Activated CD4-positive, alpha-beta T cell treated with anti-CD3 and anti-CD28 coated beads for 36 hours (primary cell): ENCODE measurements at places on chromosomes 3 and 15. TPM values are rescaled to one million over a fixed set of nuclear protein-coding genes. Genes with fewer than 3 reads are reported as not detected.

GRCh38 chr15:68081869-68082505, 27.9 kb downstream of the PIAS1 start:
- DNase-seq: no peak

DNA sequence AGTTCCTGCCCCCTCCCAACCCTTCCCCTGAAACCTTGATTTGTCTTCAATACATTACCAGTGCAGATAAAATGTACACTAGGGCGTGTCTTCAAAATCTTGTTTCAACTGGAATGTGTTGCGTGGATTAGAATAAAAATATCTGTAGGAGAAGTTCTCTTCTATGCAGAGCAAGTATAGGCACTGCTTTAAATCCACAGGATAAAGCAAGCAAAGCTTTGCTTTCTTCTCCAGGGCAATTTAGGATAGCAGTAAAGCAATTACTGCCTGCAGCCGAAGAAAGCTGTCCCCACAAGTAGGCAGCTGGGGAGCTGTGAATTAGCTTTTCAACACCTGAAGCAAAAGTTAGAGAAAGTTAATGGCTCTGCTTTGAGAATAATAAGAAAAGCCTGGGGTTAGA, 329.7 kb upstream of the KCNMB2 start:
- DNase-seq: no peak

- peak; percentile 83 for DNase-seq
These were observed 22.5 kb downstream of the CHST14 start for GRCh38 chr15:40493089-40493840.

- no peak for DNase-seq
These were observed 462.1 kb downstream of the C3orf38 start for GRCh38 chr3:88611826-88612326.

GRCh38 chr15:60519218-60519617, 40.3 kb upstream of the ICE2 start:
- no peak for DNase-seq

DNA sequence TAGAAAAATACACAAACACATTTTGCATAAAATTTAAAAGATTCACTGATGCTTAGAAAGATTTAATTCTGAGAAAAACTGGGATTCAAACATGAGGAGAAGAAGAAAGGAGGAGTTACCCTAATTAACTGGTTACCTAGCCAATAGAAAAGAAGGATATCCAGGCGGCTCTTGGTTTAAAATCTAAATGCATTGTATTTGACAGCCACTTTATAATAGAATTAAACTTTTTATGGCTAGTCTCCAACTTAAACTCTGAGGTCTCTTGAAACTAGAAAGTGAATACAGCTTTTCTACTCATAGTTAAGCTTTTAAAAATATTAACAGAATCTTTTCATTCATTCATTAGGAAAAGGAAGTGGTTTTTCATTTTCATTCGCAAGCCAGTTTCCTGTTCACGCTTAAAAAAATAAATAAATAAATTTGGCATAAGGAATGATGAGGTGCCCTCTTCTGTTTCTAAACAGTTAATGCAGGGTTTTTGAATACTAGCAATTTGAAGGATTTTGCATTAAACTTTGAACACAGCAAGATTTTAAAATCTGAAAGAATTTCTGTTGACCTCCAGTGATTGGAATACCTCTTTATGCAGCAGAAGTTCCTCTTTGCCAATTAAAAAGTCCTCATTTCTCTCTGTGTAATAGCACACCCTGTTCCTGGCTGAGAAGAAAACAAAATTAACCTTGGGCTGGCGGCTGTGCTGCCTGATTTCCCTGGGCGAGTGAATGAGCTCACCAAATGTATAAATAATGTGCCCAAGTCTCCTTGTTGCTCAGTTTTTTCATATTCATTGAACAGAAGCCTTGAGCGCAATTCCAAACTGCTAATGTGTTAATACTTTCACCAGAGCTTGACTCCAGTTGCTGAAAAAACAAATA, 105.1 kb downstream of the ZMAT3 start:
- no peak for DNase-seq

DNA sequence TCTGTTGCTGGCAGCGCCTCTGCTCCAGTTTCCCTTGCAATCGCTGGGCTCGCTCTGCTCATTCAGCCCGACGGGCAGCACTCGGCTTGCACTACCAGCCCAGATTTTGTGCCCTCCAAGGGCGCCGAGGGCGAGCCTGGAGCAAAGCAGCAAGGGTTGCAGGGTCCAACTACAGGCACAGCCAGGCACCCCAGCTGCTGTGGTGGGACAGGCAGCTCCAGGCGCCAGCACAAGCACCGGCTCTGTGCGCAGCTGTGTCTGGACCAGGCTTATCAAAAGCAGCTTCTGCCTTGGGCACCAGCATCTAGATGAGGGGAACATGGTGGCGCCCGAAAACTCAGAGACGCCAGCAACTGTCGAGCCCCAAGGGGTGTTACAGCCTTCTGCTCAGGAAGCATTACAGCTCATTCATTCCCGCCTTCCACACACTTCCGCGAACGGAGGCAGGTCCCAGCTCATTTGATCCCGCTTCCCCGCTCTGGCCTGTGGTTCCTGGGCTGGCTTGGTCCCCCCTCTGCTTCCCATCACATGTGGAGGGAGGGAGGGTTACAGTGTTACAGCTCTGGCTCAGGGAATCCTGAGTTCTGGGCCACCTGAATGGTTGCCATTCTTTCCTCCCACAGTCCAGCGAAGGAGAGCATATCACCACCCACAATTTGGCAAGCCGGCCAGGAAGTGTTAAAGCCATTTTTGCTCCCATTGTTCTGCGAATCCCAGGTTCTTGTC, 409.9 kb upstream of the ALCAM start:
- no peak for DNase-seq

DNA sequence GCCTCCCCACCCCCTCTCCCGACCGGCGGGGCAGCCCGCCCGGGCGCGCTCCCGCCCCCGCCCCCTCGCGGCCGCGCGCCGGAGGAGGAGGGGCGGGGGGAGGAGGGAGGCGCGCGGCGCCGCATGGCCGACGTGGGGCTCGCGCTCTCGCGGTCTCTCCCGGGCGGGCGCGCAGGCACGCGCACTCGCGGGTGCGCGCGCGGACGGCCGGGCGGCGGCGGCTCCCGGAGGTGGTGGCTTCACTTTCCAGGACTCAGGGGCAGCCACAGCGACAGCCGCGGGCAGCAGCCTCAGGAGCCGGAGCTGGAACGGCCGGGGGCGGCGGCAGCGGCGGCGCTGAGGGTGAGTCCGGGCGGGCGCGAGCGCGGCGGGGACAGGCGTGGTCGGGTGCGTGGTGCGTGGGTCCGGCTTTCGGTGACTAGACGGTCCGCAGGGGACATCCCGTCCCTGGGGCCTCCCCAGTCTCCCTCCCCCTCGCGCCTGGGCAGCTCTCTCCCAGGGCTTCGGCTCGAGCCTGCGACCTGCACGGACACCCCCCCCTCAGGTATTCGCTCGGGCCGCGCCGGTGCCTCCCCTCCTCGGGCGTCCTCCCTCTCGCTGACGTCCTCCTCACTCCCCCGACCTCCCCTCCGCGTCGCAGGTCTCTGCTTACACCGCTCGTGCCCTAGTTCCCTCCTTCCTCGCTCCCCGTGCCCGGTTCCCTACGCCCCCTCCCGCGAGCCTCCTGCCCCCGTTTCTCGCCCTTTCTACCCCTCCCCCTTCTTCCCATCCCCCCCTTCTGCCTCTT, at the start of gene UBE2E2:
TSS of gene UBE2E2 (plus strand) at position 407 of the 787 bp plus-strand sequence.
- DNase-seq: peak; percentile 78

DNA sequence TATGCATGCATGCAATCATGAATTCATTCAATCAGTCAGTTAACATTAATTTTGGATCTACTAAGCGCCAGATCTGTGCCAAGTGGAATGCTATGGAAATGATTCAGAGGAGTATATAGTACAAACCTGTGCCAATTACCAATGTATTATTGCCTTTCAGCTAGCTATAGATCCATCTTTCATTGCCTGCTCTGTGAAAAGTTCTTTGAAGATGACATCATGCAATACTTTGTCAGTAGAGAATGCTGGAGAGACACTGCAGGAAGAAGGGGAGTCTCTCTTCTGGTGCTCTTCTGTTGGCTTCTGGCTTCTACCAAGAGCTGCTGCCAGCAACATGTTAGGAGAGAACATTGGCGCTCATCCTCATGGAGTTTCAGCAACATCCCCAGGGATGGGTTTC, 81.0 kb upstream of the LMCD1 start:
- no peak for DNase-seq

Gene ZNF620
- total RNA-seq: 3.9 TPM

Gene CHRD
- total RNA-seq: 0.23 TPM

GRCh38 chr3:14598143-14598569, 53.4 kb upstream of the CCDC174 start:
- DNase-seq: peak; percentile 78

DNA sequence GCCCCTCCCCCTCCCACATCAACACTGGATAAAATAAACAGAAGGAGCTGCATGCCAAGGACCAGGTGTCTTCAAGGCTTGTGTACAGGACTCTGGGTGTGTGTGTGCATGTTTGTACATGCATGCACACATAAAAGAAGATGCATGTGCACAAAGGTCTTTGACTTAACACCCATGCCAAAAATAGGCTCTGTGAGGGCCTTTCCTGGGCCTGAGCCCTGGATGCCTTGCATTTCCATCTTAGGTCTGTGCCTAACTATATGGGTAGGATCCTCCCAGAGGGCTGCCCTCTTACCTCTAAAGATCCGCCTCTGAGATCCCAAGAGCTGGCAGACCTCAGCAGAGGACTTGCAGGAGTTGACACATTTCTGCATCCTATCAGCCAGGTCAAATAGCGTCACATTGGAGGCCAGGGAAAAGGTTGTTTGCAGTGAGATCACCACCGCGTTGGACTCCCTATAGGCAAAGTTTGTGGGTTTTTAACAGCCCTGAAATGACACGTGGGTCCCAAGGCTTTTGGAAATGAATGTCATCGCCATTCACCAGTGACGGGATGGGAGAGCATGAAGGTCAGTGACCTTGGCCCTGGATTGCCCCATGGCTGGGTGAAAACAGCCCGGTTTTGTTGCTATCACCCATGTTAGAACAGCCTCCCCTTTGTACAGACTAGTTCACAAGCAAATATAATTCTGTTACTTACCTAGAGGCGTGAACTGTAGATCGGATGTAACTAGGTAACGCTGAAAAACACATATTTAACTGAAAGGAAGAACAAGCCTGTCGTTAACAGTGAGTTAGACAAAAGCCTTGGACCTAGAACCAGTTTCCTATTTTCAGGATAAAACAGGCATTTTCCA, 54.0 kb downstream of the HEG1 start:
- no peak for DNase-seq

- no peak for DNase-seq
These were observed 66.1 kb downstream of the DNASE1L3 start for GRCh38 chr3:58144478-58145325.

Gene KCNMB2
- total RNA-seq: not detected

Gene WDR72
- total RNA-seq: not detected

Gene ESYT3
- total RNA-seq: 0.21 TPM

GRCh38 chr3:12759097-12759679, at the start of gene TMEM40:
TSS of gene TMEM40 (minus strand) at chr3:12759259. CDS start at chr3:12749832, 9,427 bp downstream.
- DNase-seq: no peak

- no peak for DNase-seq
These were observed 612.9 kb upstream of the TBL1XR1 start for GRCh38 chr3:177810162-177810623.

- DNase-seq: no peak
These were observed 80.4 kb downstream of the RARB start for GRCh38 chr3:25508433-25508832.

GRCh38 chr15:76206325-76206976, 104.8 kb downstream of the ETFA start:
- no peak for DNase-seq

DNA sequence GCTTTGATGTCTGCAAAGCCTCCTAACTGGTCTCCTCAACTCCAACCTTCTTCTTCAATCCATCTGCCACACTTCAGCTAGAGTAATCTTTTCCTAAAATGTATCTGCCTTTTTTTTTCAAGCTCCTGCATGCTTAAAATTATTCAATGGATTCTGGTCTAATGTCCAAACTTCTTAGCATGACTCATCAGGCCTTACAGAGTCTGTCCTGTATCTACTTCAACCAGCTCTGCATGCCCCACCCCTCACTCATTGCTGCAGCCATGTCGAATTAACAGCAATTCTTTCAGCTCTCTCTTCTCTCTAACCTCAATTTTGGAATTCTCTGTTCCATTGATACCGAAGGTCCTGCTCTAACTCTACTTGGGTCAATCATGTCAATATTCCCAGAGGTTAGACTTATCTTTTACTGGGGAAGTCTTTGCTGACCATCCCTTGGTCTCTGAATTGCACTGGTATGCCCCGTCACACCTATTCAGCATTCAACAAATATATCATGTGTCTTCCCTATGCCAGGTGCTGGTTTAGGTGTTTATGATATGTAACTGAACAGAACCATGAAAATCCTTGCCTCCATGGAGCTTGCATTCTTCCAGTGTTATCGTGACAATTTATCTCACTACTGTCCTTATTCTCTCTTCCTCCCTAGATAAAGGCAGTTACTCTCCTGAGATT, 88.5 kb upstream of the NANOGP8 start:
- DNase-seq: no peak

Gene UBA3
- 72.2 TPM for total RNA-seq

Gene LRTM1
- total RNA-seq: not detected
